ENCODE measurements at places on chromosomes 5 and 9. TPM values are rescaled to one million over a fixed set of nuclear protein-coding genes. Genes with fewer than 3 reads are reported as not detected.

Gene C9
- total RNA-seq = not detected

Gene GMCL2
- total RNA-seq = not detected

Gene MYOZ3
- 10.7 TPM for total RNA-seq

Gene TMEM171
- total RNA-seq = 6.9 TPM

Gene PCDHGB5
- total RNA-seq = 14.1 TPM

Gene PAEP
- not detected for total RNA-seq

Gene PRLR
- 27.6 TPM for total RNA-seq

Gene CCL21
- total RNA-seq = 26.2 TPM

Gene RNF183
- 3.1 TPM for total RNA-seq

Gene ARSI
- total RNA-seq = 5.3 TPM

Gene KLF4
- 17.3 TPM for total RNA-seq

Gene ASTN2
- 19.0 TPM for total RNA-seq

Gene FREM1
- total RNA-seq = 172 TPM

Gene TRMT10B
- 6.8 TPM for total RNA-seq

Gene CTXN3
- 0.47 TPM for total RNA-seq

Gene SETD9
- 9.1 TPM for total RNA-seq

Gene PARP8
- 23.1 TPM for total RNA-seq

Gene SPINK5
- total RNA-seq = 1.3 TPM

Gene ECSCR
- total RNA-seq = 24.9 TPM

Gene RPL35
- total RNA-seq = 1,984 TPM

Gene RNF208
- 4.1 TPM for total RNA-seq

Gene RASGRF2
- 3.5 TPM for total RNA-seq

Gene SCGB3A2
- total RNA-seq = 0.93 TPM

Gene ZFP37
- 4.7 TPM for total RNA-seq

Gene PKN3
- total RNA-seq = 6.1 TPM

Gene TAL2
- 4.1 TPM for total RNA-seq

Gene FOXD4L5
- 0.06 TPM for total RNA-seq

Gene FUBP3
- 51.8 TPM for total RNA-seq

Gene MZB1
- 0.93 TPM for total RNA-seq

Gene B4GALT7
- total RNA-seq = 34.8 TPM

Gene LEAP2
- 5.3 TPM for total RNA-seq

Gene PCA3
- 0.12 TPM for total RNA-seq

Gene IL5
- not detected for total RNA-seq

Gene PNPLA7
- total RNA-seq = 4.3 TPM

Gene CNOT8
- total RNA-seq = 62.7 TPM

Gene PLPP7
- total RNA-seq = 29.5 TPM

Gene NFIB
- 42.0 TPM for total RNA-seq

Gene FOXI1
- 3.8 TPM for total RNA-seq

Gene NR5A1
- 0.12 TPM for total RNA-seq
